Left colon (tissue), 2 donors: ENCODE measurements at places on chromosomes 4 and X. TPM values are rescaled to one million over a fixed set of nuclear protein-coding genes. Genes with fewer than 3 reads are reported as not detected.

Gene LIMCH1
- 9.5 TPM for total RNA-seq

Gene ADH1B
- 156 TPM for total RNA-seq

GRCh38 chrX:24934279-24934678, 81.5 kb downstream of the ARX start:
- no peak for DNase-seq

DNA sequence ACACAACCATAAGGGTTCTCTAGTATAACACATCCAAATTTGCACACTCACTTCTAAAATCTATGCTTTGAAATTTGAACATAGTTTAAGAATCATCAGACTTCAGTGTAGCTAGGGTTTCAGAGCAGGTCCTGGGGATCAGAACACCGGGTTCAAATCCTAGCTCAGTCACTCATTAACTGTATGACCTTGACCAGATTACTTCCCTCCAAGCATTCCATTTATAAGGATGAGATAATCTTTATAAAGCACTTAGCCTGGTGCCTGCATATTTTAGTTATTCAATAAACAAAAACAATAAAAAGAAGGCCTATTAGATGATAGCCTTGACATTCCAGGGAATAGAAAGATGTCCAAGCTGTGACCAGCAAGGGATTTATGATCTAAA, 4.8 kb upstream of the STBD1 start:
- no peak for DNase-seq

DNA sequence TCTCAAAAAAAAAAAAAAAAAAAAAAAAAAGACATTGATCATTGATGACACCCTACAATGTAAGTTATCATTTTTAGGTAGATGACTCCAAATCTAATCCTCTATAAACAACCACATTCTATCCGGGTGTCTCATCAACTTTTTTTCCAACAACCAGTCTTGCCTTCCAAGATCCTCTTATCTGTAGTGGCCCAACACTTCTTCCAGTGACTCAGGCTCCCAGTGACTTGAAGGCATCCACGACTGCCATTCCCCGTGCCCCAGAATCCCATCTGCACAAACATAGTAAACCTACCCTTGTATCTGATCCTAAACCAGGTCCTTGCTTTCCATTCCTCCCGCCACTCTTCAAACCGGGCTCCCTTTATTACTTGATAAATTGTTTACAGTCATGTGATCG, 15.6 kb upstream of the TSPAN5 start:
- DNase-seq: no peak

- peak; percentile 63 for DNase-seq
Observed at GRCh38 chr4:38868059-38868960, 704 bp downstream of the FAM114A1 start.

Gene TREX2
- 0.42 TPM for total RNA-seq

Gene USP46
- 13.8 TPM for total RNA-seq

DNA sequence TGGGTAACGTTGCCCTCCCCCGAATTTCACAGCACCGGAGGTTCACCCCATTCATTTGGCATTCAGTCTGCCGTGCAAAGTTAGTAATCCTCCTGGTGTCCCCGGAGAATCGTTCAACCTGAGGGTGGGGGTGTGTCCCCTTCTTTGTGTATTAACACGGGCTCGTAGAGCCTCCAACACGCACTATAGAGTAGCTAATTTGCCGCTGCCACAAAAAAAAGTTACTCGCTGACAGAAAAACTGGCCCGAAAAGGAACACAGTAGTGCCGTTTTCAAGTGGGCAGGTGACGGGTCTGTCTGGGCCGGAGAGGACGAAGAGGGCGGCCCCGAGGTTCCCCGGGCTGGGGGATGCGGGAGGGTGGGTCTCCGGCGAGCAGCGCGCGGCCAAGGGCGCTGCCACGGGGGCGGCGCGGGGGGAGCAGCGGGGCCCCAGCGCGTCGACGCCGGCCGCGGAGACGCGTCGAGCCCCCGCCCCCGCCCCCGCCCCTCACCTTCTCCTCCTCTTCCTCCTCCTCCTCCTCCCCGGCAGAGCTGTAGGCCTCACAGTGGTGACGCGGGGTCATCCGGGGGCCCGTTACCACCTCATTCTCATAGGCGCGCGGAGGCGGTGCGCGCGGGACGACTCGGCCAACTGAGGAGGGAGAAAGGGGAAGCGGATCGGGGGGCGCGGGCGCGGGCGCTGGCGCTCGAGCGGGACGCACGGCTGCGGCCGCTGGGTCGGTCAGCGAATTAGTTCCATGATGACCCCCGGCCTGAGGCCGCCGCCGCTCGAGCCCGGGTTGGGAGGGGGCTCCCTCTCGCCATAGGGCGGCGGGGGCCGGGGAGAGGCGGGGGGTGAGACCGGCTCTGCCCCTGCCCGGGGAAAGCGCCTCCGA, 571 bp downstream of the CCNI start:
- peak; percentile 80 for DNase-seq

Gene SLC26A1
- 1.6 TPM for total RNA-seq

Gene GYPB
- not detected for total RNA-seq

DNA sequence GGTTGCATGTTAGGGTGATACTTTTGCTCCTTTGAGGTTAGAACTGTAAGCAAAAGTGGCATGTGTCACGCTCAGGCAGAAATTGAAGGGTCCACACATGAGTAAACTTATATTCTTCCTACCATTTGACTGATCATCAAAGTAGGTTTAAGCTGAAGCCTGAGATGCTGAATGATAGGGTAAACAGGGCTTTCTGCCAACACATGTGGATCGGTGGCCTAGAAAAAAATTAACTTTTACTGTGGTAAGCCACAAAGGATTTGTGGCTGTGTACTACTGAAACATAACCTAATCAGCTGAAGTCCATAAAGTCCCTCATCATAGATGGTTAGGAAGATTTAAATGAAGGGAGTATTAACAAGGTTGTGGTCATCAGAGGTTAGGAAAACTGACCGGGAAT, 1070.1 kb downstream of the STPG2 start:
- DNase-seq: no peak

- DNase-seq: peak; percentile 28
Observed at GRCh38 chr4:118823471-118823870, 12.5 kb downstream of the SEC24D start.

DNA sequence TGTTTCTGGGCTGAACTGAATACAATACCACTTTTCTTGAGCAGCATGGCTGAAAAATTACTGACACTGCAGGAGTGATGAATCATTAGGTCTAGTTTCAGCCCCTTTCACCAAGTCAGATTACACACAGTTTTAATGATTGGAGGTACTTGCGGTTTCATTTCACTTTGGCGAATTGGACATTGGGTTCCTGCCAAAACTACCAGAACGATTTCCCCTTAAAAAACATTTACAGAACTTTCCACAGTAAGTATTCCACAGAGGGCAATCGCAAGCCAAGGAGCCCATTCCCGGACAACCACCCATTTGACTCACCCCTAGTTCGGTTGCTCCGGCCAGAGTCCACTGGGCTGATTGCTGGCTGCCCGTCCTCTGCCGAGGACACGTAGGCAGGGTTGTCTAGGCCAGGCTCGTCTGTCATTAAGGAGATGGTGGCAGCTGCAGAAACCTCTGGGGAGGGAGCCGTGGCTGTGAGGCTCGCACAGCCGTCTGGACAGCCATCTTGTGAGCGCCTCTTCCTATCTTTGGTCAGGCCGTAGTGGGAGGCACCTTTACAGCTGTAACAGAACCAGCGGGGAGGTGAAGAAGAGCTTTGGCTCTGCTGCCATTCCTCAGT, 83.5 kb downstream of the LNX1 start:
- DNase-seq: no peak

GRCh38 chr4:58111818-58112217, 1001.6 kb upstream of the IGFBP7 start:
- DNase-seq: no peak

- no peak for DNase-seq
Observed at GRCh38 chr4:105572296-105572695, 19.9 kb downstream of the ARHGEF38 start.

DNA sequence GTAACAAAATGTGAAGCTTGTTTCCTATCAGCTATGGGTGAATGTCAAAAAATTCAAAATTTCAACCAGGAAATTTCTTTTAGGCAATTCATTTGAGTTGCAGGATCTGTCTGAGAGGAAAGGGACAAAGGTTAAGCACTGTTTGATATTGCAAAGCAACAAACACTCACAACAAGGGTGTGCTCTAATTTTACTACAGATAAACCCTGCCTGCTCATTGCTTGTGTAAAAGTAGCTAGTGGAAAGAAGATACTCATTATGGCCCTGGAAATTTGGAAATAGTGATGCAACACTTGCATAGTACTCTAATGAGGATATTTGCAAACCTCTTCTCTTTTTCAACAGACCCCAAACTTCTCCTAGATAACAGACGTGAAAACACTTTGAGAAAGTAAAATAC, 27.1 kb downstream of the FAM47E start:
- no peak for DNase-seq
